Activated CD4-positive, alpha-beta T cell treated with anti-CD3 and anti-CD28 coated beads, Interleukin-2, amount 10 ng/mL, durations not matched to agents 7 days and 5 days (primary cell): ENCODE measurements at places on chromosomes 2 and 18. TPM values are rescaled to one million over a fixed set of nuclear protein-coding genes. Genes with fewer than 3 reads are reported as not detected.

DNA sequence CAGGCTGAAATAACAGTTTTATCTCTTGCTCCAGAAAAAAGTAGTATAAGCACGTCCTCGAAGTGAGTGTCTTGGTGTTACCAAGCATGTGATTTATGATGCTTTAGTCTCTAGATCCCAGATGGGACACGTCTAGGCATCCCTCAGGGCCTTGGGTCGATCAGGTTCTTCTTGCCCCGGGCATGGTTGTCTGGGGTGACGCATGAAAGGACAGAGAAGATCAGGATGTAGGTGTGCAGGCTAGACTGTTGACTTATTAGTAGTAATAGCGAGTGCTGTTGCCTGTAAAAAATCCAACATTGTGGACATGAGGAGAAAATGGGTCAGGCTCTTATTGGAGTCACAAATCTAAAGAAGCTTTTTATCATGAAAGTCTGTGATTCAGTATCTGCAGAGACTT lies 94.0 kb upstream of the NFU1 start:
- H3K4me3 ChIP-seq: no peak overlapping the region
- no peaks in the 10 kb centered on the region for H3K27me3 ChIP-seq
- H3K27ac ChIP-seq: no peak overlapping the region

DNA sequence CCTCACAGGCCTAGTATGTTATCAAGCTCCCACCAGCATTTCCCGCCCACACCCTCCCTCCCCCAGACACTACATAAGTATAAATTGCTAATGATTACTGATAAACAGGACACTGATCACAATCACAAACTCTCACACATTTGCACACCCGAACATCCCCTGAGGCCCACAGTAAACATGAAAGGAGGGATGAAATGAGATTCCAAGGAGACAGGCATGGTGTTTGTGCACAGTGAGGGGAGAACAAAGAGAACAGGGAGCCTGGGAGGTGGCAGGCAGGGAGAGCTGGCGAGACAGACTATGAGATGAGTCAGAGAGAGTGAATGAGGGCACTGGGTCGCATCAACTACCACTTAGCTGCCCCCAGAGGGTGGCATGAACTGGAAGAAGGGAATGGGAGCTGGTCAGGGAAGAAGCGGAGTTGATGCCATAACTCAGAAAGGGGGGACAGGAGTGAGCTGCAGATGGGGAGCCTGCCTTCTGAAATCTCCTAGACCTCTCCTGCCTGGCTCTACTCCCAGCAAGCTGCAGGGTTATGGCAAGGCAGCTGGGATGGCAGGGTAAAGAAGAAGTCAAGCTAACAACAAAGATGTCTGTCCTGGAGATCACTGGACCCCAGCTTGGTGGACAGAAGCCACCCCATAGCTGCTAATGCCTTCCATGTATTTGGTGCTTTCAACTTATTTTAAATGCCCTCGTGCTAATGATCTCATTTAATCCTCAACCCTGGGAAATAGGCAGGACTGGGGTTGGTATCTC lies 5.1 kb downstream of the KIF3C start:
- no peaks in the 10 kb centered on the region for H3K27me3 ChIP-seq
- DNase-seq: no peak
- peaks cover 11% of the 10 kb centered on the region for H3K4me1 ChIP-seq
- H3K36me3 ChIP-seq: no peaks in the 10 kb centered on the region
- H3K4me3 ChIP-seq: no peak overlapping the region
- H3K27ac ChIP-seq: no peak overlapping the region

The RTN4 gene
- 79.9 TPM for total RNA-seq

- no peak overlapping the region for H3K27ac ChIP-seq
- DNase-seq: no peak
Observed at GRCh38 chr2:177051278-177051677, 161.3 kb upstream of the HNRNPA3 start.

The KIAA2012 gene
- not detected for total RNA-seq

DNA sequence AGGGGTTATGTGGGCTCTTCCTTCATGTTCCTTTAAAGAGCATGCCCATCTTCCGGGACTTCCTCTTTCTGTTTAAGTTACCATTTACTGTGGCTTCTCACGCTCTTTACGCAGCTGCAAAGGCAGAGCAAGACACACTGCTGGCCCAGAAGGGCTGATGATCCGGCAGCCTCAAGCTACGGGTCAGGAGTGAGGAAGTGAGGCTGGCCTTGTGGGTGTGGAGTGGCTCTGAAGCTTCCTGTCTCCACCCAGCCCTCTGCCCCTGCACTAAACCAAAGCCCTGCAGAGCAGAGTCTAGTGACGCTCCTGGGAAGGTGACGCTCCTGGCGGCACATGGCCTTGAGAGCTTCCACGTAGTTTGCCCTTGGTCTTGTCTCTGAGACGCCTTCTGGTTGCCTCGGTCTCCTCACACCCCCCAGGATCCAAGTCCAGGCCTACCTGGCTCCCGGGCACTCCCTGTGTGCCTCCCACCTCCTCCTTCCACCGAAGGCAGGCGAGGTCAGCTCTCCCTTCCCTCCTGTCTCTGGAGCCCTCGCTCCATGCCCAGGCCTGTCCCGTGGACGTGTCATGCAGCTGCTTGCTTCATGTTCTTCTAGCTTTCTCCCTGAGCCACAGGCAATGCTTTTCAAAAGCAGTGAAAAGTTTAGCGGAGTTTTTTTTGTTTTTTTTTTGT lies 50.3 kb downstream of the ARL4C start:
- H3K4me3 ChIP-seq: peak overlapping the region; percentile 63
- peaks cover 86% of the 10 kb centered on the region for H3K36me3 ChIP-seq
- peak; percentile 92 for DNase-seq
- peak overlapping the region; percentile 99 for H3K27ac ChIP-seq
- H3K27me3 ChIP-seq: no peaks in the 10 kb centered on the region
- H3K4me1 ChIP-seq: peaks cover 92% of the 10 kb centered on the region
